Activated T-helper 1 cell treated with anti-CD3 and anti-CD28 coated beads, Interleukin-2, amount 50 U/mL, for 16 hours (primary cell): ENCODE measurements at places on chromosomes 11 and 22.

DNA sequence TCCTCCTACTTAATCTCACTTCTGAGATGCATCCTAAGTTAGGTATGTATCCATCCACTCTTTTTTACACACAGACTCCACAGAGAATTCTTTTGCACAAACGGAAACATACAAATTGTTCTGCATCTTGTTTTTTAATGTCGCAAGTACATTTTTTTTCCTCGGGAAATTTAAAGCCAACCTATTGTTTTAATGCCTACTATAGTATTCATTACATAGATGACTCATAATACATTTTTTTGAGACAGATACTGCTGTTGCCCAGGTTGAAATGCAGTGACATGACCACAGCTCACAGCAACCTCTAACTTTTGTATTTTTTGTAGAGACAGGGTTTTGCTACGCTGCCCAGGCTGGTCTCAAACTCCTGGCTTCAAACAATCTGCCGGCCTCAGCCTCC is 90.8 kb upstream of the TMEM45B start:
- DNase-seq: no peak

GRCh38 chr11:47788181-47788580 is 21.0 kb upstream of the FNBP4 start:
- no peak for DNase-seq

DNA sequence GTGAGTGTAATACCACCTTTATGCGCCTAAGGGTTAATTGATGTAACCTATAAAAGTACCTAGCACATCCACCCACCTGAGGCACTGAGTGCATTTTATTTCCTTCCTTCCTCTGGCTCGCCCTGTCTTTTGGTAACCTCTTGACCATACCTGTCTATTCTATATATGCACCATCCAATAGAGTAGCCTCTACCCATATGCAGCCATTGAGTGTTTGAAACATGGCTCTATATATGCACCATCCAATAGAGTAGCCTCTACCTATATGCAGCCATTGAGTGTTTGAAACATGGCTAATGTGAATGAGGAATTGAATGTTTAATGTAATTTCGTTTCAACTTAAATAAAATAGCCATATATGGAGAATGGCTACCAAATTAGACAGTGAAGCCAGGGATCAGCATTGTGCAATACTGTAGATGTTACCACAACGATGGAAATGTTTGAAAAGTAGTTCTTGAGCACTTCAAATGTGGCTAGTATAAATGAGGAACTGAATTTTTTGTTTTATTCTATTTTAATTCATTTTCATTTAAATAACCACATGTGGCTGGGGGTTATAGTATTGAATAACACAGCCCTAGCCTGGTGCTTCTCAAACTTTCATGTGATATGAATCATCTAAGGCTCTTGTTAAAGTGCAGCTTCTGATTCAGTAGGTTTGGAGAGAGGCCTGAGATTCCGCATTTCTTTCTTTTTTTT is 33.8 kb downstream of the SLC35F2 start:
- DNase-seq: no peak

DNA sequence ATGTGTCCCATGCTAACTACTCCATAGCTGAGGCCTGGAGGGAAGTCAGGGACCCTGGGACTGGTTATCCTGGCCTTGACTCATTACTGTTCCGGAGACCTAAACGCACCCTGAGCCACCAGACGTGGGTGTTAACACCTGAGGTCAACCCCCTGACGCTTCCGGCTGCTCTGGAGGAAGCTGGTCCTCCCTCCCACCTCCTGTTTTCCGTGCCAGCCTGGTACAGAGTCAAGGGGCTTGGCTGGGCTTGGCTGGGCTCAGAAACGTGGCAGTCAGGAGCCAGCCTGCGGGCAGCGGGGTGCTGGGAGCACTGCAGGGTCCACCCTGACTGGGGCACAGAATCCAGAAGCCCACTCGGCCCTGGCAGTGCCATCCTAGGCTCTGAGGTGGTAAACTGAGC is 2.6 kb downstream of the TMPRSS4 start:
- no peak for DNase-seq

DNA sequence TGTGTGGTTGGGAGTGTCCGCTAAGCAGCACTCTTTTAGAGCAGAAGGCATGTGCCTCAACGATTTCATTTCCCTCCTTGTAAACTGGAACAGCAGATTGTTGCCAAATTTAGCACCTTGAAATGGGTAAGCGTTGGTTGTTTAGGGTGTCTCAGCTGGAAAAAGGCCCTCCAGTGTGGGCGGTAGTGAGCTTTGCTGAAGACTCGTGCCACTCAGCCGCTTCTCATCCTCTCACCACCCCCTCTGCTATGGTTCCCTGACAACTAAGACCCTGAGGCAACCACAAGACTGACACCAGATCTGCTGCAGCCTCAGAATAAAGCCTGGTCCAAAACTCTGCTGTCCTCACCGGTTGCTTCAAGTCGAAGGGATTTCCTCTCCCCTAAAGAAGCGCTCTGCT is 9.9 kb upstream of the FERMT3 start:
- DNase-seq: no peak

DNA sequence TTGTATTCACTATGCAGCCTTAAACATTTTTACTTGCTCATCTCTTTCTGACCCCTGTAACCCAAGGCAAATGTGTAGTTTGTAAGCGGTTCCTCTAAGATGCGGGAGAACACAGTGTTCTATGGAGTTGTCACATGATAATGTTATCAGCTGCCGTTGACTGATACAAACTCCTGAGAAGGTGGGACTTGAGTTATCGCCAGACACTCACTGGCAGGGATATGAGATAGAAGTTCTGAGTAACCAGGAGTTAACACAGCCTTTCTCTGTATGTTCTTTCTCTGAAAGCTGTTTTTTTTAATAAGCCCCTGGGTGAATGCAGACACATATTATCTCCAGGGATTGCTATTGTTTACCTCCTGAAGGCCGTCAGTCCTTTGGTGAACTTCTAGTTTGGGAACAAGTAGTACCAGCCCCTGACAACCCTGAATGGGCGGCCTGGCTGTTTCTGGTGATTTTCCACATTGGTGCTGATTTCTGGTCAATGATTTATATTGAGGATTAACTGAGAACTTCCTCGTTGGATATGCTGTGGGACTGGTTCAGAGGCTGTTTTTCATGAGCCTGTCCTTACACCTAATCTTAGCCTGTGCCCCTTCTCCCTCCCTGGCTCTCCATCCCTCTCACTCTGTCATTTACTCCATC is 155.3 kb upstream of the RASSF10 start:
- no peak for DNase-seq

DNA sequence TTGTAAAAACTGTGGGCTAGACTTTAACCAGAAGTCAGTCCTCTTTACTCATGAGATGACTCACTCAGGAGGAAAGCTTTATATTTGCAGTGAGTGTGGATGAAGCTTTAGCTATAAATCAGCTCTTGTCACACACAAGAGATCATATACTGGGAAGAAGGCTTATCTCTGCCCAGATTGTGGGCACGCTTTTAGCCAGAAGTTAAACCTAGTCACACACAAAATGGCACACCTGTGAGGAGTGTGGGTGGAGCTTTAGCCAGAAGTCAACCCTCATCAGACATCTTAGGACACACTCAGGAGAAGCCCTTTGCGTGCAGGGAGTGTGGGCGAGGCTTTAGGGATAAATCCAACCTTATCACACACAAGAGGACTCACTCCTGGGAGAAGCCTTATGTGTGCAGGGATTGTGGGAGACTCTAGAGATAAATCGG is 706.9 kb upstream of the LUZP2 start:
- no peak for DNase-seq

DNA sequence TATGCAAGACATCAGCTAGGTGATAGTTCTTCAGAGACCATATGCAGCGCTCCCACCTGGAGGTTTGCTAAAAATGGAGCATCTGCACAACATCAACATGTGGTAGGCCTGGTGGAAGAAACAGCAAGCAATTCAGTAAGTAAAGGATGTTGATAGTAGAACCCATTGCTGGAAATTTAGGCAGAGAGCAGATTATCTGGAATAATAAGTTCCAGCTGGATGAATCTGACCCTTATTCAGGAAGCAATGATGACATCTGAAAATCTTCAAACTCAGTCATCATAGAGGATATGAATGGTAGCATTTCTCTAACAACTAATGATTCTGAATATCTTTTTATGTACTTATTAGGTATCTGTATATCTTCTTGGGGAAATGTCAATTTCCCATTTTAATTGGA is 225.2 kb upstream of the ANO3 start:
- DNase-seq: no peak

DNA sequence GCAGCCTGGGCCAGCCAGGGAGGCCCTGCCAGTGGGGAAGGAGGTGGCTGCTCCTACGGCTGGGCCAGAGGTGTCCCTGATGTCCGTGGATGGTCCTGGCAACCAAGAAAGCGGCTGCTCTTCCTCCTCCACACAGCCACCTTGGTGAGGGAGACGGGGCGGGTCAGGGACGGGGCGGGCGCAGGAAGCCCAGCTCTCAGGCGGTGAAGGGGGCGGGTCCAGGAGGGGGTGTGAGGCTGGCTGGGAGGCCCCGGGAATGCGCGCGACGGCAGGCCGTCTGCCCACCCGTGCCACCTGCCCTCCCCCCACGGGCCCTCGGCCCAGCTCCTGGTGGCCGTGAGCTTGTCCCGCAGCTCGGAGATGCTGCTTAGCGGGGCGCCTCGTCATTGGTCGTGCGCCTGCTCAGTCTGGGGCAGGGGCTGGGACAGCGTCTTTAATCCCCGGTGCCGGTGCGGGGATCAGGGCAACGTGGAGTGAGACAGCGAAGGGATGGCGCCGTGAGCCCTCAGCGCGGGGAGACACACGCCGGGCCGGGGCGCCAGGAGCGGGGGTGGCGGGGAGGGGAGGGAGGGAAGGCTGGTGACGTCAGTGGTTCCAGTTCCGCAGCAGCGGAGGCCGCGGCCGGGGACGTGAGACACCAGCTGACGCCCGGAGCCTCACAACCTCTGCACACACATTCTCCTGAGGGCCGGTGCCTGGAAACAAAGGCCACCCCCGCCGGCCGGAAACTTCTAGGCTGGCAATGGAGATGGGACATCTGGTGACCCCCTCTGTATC is 6.7 kb upstream of the BRSK2 start:
- peak; percentile 67 for DNase-seq

GRCh38 chr11:61815790-61816735 is 740 bp downstream of the FADS1 start:
- DNase-seq: peak; percentile 14

- DNase-seq: no peak
Measured at GRCh38 chr22:23511627-23512347, 68.3 kb downstream of the IGLL1 start.

DNA sequence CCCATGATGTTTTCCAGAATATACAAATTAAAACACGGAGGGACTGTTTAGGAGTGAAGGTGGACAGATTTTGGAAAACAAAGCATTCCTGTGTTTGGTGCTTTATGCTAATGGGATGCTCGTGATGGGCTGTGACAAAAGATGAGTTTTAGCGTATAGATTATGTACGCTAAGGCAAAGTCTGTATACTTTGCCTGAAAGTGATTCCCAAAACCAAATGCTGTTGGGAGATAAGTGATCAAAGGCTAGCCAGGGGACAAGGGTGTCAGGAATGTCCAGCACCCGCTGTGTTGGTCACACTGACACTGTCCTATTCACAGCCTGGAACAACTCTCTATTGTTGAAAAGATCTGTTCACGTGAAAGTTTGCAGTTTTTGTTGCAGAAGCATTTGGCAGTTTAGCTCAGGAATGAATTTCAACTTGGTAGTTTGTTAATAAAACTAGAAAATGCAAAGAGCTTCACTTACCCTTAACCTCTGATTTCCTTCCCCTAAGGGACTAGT is 1.5 kb downstream of the JAM3 start:
- DNase-seq: no peak

GRCh38 chr11:39968071-39968470 is 1491.4 kb downstream of the LRRC4C start:
- DNase-seq: no peak

GRCh38 chr11:1826552-1827094 is 8.2 kb upstream of the SYT8 start:
- peak; percentile 2 for DNase-seq

- no peak for DNase-seq
Measured at GRCh38 chr11:2933375-2934020, 4.3 kb upstream of the PHLDA2 start.

DNA sequence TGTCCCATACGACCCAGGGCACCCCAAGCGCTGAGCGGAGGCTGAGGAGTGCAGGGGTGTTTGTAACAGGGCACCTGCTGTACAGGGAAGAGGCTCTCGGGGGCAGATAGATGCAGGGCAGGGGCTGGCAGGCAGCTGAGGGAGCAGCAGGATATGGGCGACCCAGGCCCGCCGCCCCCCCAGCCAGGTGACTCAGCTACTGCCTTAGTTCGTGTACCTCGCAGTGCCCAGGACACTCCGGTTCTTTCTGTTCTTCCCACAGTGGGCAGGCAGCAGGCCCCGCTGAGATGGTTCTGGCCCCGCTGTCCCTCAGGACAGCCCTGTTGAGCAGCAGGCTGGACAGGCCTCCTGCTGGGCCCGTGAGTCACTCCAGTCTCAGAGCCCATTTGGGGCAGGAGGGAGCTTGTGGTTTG is 16.2 kb downstream of the PHLDA2 start:
- no peak for DNase-seq

DNA sequence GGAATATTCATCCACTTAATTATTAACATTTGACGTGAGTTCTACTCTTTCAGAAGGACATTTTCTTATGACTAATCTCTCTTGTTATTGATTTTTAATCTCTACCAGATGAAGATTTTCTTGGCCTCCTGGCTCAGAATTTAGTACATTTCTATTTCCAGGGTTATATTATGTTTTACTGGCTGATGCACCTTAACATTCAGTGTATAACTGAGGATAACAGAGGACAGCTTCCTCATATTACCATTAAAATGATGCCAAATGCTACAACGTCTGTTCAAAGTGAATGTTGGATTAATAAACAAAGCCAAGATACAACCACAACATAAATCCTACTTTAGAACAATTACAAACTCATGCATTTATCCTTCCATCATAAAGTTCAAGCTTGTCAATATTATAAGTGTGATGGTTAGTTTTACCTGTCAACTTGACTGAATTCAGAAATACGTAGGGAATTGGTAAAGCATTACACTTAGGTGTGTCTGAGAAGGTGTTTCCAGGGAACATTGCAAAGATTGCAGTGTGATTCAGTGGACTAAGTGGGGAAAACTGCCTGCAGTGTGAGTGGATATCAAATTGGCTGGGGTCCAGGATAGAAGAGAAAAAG is 485.2 kb downstream of the LRRC4C start:
- DNase-seq: no peak

GRCh38 chr11:33532720-33533385 is 167.8 kb downstream of the C11orf91 start:
- no peak for DNase-seq

- no peak for DNase-seq
Measured at GRCh38 chr11:44446996-44447771, 118.3 kb upstream of the CD82 start.

GRCh38 chr11:132670921-132671675 is 861.2 kb downstream of the OPCML start:
- no peak for DNase-seq

GRCh38 chr22:45587638-45588505 is 83.8 kb upstream of the ATXN10 start:
- no peak for DNase-seq

GRCh38 chr22:50361688-50362087 is 18.6 kb downstream of the PPP6R2 start:
- DNase-seq: no peak
